ENCODE measurements at places on chromosomes 5 and 9. TPM values are rescaled to one million over a fixed set of nuclear protein-coding genes. Genes with fewer than 3 reads are reported as not detected.

DNA sequence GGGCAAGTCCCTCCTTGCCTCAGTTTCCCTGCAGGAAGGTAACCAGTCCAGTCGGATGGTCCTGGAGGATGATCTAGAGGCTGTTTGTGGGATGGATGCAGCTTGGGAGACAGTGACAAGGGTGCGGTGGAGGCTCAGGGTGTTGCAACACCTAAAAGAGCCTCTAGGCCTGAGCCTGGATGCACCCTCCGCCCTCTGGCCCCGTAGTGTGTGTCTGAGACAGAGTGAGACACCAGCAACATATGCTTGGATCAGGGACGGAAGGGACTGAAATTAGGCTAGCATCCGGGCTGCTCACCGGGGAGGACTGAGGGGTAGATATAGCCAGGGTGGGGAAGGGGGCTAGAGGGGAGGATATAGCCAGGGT is 1.1 kb downstream of the CRAT start:
- H3K4me1 ChIP-seq = peaks cover 31% of the 10 kb centered on the region
- H3K4me3 ChIP-seq = peak overlapping the region; percentile 97
- peak overlapping the region; percentile 62 for H3K27ac ChIP-seq
- no peak for DNase-seq
- H3K27me3 ChIP-seq = no peaks in the 10 kb centered on the region

DNA sequence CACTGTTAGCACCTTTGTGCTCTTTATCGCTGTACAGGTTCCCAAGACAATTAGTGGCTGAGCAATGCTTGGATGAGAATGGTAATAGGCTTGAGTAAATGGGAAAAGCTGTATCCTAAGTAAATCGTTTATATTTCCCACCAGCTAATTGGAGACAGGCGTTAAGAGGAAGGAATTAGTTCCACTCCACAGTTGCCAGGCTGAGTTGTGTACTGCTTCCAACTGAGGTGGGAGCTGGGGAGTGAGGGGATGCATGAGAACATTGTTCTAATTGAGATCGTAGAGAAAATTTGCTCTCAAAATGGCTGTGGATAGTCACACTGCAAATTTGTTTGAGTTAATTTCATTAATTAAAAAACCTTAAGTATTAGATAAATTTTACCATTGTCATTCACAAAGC is 285.0 kb upstream of the ADAMTSL1 start:
- no peak overlapping the region for H3K27ac ChIP-seq
- no peak overlapping the region for H3K4me3 ChIP-seq
- DNase-seq = no peak
- H3K4me1 ChIP-seq = no peaks in the 10 kb centered on the region
- no peaks in the 10 kb centered on the region for H3K36me3 ChIP-seq

The CCNJL gene
- polyA plus RNA-seq = not detected

- no peaks in the 10 kb centered on the region for H3K27me3 ChIP-seq
- DNase-seq = no peak
- H3K4me3 ChIP-seq = no peak overlapping the region
- no peak overlapping the region for H3K27ac ChIP-seq
- H3K36me3 ChIP-seq = no peaks in the 10 kb centered on the region
These were observed 33.1 kb downstream of the EGR1 start for GRCh38 chr5:138498376-138498775.

DNA sequence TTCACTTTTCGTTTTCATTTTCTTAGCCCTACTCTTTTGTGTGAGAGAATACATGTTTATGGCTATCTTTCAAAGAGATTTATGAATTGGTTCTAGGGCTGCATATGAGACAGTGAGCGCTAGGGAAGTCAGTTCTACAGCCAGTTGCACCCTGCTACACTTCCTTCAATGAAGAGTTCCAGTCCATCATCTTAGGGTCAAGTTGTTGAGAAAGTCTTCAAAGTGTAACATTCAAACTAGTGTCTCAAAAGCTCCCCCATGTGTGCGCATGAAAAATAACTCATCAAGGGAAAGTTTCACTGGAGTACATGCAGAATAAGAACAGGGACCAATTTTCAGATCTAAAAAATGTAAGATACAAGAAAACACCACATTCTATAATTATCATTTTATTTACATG is 317.2 kb downstream of the DEPDC1B start:
- H3K27ac ChIP-seq = no peak overlapping the region
- no peaks in the 10 kb centered on the region for H3K36me3 ChIP-seq
- H3K4me1 ChIP-seq = no peaks in the 10 kb centered on the region
- no peaks in the 10 kb centered on the region for H3K27me3 ChIP-seq
- DNase-seq = no peak
- no peak overlapping the region for H3K4me3 ChIP-seq

The GFI1B gene
- not detected for polyA plus RNA-seq

DNA sequence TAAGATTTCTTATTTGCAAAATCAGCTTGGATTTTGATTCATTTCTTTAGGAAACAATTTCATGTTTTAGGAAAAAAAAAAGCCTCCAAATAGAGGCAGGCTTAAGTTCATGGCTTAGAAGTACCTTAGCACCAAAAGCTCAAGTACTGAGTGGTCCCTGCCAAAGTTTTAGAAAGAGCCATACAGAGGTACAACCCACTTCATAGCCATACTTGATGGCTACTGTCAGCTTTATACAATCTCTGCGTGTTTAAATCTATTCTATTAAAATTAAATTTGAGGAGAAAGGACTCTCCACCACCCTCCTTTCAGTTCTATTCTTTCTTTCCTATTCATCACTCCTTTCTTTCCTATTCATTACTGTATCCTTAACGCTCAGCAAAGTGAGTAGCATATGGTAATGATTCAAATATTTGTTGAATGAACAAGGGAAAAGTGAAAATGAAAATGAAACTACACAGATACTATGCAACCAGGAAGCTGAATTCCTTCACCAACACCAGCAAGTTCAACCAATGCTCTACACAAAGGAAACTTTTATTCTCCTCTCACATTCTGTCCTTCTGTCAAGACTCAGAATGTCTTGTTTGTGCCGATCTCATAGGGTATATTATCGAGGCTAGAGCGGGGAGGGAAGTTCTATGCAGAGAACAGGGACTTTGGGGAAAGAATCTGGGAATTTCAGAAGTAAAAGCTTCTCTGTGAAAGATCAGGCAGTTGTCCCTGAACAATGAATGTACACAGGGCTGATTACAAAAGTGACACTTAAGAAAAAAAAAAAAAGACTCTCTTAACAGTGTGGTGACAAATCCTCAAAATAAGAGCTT is 138.6 kb upstream of the SPEF2 start:
- peak; percentile 29 for DNase-seq
- peaks cover 13% of the 10 kb centered on the region for H3K4me1 ChIP-seq
- no peaks in the 10 kb centered on the region for H3K36me3 ChIP-seq

The AGXT2 gene
- polyA plus RNA-seq = not detected

The HTR1A gene
- polyA plus RNA-seq = not detected

- no peak overlapping the region for H3K27ac ChIP-seq
- H3K4me1 ChIP-seq = peaks cover 12% of the 10 kb centered on the region
- no peak for DNase-seq
These were observed 279.7 kb downstream of the EBF1 start for GRCh38 chr5:158819840-158820620.

GRCh38 chr9:131976157-131977108 is 103.2 kb downstream of the MED27 start:
- no peak overlapping the region for H3K4me3 ChIP-seq
- no peak for DNase-seq
- peaks cover 5% of the 10 kb centered on the region for H3K4me1 ChIP-seq
- no peak overlapping the region for H3K27ac ChIP-seq
- H3K36me3 ChIP-seq = peaks cover 21% of the 10 kb centered on the region

DNA sequence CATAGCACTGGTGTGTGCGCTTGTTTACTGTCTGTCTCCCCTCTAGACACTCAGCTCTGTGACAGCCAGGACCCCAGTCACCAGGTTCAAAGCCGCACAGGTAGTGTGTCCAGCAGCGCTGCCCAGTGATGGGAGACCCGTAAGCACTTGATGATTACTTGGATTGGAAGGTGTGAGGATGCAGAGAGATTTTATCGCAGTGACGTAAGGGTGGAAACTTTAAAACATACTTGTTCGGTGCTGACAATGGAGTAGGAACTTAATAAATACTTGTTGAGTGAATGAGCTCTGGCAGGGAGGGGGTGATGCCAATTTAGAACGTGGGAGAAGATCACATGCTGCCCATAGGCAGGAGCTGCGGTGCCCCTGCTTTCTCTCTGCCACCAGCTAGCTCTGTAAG is 99.2 kb upstream of the PITX1 start:
- no peak for DNase-seq
- no peak overlapping the region for H3K27ac ChIP-seq
- no peaks in the 10 kb centered on the region for H3K36me3 ChIP-seq
- peaks cover 7% of the 10 kb centered on the region for H3K4me1 ChIP-seq
- H3K4me3 ChIP-seq = no peak overlapping the region
